ENCODE measurements at places on chromosomes 12 and 14.
A peak's percentile ranks its signal among the peaks of the same experiment; 100 is the strongest.

- DNase-seq = no peak
Observed at GRCh38 chr12:14905269-14906004, 19.8 kb upstream of the MGP start.

DNA sequence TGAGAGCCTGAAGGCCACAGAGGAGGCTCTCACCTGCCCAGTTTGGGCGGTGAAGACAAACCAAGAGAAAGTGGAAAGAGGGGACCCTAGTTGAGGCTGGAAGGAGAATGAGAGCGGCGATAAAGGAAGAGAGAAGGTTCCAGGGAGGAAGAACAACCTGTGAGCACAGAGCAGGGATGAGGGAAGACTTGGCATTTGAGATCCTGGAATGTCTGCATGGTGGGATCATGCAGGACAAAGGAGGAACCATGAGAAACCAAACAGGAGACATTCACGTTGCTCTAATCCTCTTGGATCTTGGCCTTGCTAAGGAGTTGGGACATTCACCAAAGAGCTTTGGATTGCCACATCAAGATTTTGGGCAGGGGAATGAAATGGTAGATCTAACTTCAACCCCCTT is 22.9 kb upstream of the RBM19 start:
- DNase-seq = no peak

- no peak for DNase-seq
Observed at GRCh38 chr14:104879201-104879982, 14.3 kb downstream of the CEP170B start.

- peak; percentile 35 for DNase-seq
Observed at GRCh38 chr12:31234955-31235867, 90.7 kb downstream of the SINHCAF start.

GRCh38 chr12:4120316-4120917 is 153.1 kb upstream of the CCND2 start:
- DNase-seq = no peak

DNA sequence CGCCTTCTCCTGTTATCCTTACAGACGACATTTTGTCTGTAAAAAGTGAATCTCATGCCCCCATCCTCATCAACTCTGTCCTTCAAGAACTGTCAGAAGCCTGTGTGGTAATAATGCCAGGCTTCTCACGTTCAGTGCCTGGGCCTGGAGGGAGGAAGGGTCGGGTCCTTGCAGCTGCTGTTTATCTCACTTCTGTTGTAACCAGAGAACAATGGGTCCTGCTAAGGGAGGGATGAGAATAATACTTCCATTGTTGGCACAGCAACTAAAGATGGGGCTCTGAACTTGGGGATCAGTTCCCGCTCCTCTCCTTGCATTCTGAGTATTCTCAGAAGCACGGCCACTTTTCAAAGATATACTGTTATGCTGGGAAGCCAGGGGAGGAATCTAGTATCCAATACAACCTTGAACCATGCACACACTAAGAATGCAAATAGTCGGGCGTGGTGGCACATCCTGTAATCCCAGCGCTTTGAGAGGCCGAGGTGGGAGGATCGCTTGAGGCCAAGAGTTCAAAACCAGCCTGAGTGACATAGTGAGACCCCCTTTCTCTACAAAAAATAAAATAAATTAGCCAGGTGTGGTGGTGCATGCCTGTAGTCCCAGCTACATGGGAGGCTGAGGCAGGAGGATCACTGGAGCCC is 38.8 kb upstream of the NINJ2 start:
- no peak for DNase-seq

GRCh38 chr12:105840384-105840783 is 298.4 kb downstream of the NUAK1 start:
- DNase-seq = no peak

- peak; percentile 38 for DNase-seq
Observed at GRCh38 chr14:100019156-100019744, 46.0 kb upstream of the EVL start.

DNA sequence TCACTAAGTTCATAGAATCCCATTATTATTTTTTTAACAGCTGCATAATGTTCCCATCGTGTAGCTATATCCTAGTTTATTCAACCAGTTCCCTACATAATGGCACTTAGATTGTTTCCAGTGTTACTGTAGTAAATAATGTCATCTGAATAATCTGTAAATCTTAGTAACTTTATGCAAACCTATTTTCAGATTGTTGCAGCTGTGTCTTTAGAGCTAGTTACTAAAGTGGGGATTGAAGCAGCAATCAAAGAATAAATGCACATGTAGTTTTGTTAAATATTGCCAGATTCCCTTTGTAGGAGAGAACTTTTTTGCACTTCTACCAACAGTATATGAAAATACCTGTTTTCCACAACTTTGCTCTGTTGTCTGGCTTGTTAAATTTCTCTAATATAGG is 13.1 kb downstream of the ARID2 start:
- DNase-seq = no peak

DNA sequence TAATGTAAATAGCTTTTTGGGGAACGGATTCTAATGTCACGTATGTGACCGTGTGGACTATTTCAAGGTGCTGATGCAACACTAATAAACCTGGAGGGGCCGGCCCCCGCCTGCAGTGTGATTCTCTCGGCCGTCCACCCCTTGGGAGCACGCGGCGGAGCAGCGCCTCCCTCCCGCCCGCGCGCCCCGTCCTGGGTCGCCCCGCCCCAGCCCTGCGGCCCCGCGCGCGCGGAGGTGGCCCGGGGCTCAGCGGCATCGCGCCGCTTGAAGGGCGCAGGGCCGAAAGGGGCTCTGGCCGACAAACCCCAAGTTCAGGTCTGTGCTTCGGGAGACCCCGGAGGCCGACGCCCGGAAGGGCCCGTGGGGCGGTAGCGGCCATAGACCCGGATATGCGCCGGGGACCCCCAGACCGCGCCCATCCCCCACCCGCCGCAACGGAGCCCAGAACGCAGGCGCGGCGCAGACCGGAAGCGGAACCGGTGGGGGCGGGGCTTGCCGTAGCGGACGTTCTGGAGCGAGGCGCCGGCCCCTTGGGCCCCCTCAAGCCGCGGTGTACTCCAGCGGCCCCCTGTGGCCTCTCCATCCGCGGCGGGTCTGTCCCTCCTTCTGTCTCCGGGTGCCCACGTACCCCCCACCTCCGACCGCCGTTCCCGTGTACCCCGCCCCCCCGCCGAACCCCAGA is at the start of gene TEX22:
TSS of gene TEX22 (plus strand) at position 495 of the 682 bp plus-strand sequence. CDS start 803 bp downstream, outside the sequence.
- peak; percentile 87 for DNase-seq

GRCh38 chr12:19105463-19105862 is 24.1 kb upstream of the PLEKHA5 start:
- no peak for DNase-seq

DNA sequence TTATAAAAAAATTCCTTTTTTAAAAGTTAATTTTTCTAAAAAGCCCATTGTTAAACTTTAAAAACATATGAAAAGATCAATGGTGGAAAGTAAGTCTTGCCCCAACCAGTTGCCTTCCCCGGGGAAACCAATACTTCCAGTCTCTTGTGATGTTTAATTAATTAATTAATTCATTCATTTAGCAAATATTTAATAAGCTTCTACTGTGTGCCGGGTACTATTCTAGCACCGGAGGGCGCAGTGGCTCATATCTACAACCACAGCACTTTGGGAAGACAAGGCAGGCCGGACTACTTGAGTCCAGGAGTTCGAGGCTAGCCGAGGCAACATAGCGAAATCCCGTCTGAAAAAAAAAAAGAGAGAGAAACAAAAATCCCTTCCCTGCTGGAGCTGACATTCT is 87.4 kb downstream of the HECTD4 start:
- peak; percentile 12 for DNase-seq

DNA sequence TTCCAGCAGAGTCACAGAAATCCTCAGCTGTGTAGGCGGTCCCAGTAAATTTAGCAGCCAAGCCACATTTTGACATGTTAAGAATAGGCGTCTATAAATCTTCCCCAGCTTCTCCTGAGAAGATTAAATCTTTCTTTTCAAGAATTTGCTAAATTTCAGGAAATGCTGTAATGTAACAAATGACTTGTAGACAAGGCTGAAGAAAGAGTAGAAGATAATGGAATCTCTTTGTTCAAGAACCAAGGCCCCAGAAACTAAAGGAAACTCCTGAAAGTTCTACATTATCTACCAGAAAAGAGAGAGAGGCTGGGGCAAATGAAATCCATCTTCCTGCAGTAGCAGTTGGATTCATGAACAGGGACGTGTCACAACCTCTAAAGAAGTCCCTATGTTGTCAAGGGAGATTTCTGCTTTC is 760.3 kb downstream of the NOVA1 start:
- DNase-seq = no peak

GRCh38 chr12:116174006-116174405 is 103.5 kb downstream of the MED13L start:
- DNase-seq = no peak

DNA sequence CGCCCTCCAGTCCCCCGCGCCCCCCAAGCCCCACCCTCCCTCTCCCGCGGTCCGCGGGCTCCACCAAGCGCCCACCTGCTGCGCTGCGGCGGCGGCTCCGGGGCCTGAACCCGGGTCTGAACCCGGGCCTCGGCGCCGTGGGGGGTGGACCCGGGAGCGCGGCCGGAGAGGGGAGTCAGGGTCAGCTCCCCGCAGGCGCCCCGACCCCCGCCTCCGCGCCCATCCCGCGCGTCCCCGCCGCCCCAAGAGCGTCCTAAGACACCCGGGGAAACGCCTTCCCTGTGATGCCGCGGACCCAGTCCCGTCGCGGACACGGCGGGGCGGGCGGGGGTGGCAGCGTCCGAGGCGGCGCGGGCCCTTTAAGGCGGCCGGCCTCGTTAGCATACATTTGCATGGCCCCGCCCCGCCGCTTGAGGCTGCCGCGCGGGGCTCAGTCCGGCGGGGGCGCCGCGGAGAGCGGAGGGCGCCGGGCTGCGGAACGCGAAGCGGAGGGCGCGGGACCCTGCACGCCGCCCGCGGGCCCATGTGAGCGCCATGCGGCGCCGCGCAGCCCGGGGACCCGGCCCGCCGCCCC is at the start of gene MMP17:
TSS of gene MMP17 (plus strand) at position 433 of the 574 bp plus-strand sequence. CDS start at position 535, 102 bp downstream.
- peak; percentile 77 for DNase-seq

- no peak for DNase-seq
Observed at GRCh38 chr12:131117438-131118245, 163.9 kb downstream of the ADGRD1 start.

DNA sequence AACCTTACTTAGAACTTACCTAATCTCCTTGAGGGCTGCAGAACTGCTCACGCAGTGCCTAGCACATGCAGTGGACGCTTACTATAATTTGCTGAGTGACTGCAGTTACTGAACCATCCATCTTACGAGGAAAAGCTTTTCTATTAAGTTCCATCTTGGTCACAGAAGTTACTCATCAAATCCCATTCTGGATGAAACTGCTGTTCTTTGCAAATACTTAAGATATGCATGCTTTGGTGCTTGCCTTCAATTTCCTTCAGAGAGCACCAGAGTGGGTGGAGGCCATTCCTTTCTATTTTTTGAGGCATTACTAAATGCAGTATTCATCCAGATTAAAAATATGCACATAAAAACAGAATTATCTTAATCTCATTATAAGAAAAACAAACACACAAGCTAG is 17.7 kb upstream of the PELI2 start:
- peak; percentile 56 for DNase-seq

- DNase-seq = no peak
Observed at GRCh38 chr12:52252728-52253343, 19.8 kb downstream of the KRT7 start.

- no peak for DNase-seq
Observed at GRCh38 chr14:95475540-95476240, 40.8 kb downstream of the SYNE3 start.

GRCh38 chr14:26872515-26873361 is 274.9 kb upstream of the NOVA1 start:
- peak; percentile 2 for DNase-seq

DNA sequence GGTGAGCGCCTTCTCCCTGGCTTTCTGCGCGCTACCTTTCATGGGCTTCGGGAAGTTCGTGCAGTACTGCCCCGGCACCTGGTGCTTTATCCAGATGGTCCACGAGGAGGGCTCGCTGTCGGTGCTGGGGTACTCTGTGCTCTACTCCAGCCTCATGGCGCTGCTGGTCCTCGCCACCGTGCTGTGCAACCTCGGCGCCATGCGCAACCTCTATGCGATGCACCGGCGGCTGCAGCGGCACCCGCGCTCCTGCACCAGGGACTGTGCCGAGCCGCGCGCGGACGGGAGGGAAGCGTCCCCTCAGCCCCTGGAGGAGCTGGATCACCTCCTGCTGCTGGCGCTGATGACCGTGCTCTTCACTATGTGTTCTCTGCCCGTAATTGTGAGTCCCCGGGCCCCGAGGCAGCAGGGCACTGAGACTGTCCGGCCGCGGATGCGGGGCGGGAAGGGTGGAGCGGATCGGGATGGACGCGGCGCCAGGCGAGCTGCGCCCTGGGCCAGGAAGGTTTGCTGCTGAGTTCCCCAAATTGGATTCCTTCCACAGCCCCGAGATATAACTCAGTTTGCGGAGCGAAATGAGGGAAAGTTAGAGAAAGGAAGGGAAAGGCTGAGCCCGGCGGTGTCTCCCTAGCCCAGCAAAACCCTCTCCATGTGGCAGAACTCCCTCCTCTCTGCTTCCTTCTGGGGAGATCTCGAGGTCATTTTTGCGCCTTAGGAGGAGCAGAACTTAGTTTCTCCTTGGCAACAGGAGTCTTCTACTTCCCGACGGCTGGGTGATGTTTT is 972 bp downstream of the PTGDR start:
- no peak for DNase-seq

DNA sequence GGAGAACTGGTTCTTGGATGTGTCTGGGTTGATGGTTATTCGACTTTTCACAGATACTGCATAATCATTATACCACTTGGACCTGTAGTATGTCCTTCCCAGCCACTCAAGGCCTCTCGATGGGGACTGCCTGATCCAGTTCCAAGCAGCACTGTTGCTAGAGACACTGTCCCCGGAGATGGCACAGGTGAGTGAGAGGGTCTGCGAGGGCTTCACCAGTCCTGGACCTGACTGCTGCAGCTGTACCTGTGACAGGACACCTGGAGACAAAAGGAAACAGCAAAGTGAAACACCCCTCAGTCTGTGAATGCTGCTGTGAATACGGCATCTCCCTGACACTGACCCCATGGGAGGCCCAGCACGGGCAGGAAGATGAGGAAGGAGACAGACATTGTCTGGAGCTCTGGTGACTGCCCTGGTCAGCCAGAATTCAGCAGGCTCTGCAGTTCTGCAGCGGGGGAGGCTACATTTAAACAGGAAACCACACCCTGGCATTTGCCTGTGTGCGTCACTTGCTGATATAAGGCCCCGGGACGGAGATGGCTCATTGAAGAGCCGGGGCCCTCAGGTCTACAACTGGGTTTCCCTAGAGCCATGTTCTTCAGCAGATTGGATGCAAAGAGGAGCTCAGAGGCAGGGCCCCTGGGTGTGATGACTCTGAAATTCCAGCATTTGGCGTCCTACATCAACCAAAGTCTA is 413.6 kb downstream of the TMEM121 start:
- DNase-seq = no peak

GRCh38 chr14:90429236-90429635 is 32.4 kb downstream of the CALM1 start:
- no peak for DNase-seq

DNA sequence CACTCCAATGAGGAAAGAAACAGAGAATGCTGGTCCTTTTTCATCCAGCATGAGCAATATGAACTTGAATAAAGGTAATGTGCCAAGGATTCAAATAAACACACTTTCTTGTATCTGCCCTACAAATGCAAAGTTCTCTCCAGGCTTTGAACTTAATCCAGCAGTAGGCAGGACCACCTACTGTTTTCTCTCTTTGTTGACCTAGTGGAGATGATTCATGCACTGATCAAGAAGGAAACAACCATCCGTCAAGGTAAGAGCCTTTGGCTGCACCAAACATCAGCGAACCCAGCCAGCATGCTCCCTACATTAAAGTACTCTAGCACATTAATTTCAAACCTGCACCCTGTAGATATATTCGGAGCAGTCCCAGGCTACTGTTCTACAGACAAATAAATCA is 489.3 kb downstream of the GALC start:
- DNase-seq = no peak

GRCh38 chr12:5268424-5269210 is 163.3 kb upstream of the NTF3 start:
- DNase-seq = no peak

- no peak for DNase-seq
Observed at GRCh38 chr12:24109381-24110039, 160.0 kb upstream of the SOX5 start.

All from fibroblast of skin of scalp (primary cell).